OCI-LY7 (cell line): ENCODE measurements at places on chromosomes 12 and 14.

GRCh38 chr12:76544601-76545261 lies 14.8 kb downstream of the OSBPL8 start:
- no peak for DNase-seq

DNA sequence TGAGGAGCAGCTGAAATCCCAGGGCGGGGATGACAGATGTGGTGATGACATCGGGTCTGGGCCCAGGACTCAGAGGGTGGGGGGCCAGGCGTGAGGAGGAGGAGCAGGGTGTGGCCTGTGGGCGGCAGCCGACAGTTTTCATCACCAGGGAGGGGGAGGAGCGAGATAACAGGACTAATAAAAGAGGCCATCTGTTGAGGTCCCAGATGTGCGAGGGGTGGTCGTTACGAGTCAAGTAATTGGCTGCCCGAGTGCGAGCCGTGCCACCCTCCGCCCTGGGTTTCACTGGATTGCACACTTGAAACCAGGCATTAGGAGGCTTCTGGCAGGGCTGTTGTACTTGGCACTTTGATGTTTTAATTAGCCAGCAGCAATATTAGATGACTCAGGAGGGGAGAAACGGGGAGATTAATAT lies 67.2 kb downstream of the NOS1 start:
- DNase-seq: no peak

DNA sequence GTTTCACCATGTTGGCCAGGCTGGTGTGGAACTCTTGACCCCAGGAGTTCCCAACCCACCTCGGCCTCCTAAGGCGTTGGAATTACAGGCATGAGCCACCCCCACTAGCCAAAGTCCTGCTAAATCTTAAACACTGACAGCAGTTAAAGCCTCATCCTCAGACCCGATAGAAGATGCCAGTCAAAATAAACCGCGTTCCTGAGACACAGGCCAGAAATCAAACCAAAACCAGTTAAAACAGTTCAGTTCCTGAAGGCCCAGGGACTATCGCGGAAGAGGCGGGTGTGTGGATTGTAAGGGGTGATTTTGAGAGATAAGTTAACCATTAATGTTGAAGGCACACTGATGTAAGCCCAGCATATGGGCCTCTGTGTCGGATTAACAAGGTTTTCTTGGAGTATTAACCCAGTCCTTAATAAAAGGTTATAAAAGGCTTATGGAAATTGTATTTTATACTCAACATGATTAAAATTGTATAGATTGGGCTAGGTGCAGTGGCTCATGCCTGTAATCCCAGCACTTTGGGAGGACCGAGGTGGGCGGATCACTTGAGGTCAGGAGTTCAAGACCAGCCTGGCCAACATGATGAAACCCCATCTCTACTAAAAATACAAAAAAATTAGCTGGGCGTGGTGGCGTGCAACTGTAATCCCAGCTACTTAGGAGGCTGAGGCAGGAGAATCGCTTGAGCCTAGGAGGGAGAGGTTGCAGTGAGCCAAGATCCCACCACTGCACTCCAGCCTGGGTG lies 18.7 kb upstream of the CDCA4 start:
- DNase-seq: no peak

DNA sequence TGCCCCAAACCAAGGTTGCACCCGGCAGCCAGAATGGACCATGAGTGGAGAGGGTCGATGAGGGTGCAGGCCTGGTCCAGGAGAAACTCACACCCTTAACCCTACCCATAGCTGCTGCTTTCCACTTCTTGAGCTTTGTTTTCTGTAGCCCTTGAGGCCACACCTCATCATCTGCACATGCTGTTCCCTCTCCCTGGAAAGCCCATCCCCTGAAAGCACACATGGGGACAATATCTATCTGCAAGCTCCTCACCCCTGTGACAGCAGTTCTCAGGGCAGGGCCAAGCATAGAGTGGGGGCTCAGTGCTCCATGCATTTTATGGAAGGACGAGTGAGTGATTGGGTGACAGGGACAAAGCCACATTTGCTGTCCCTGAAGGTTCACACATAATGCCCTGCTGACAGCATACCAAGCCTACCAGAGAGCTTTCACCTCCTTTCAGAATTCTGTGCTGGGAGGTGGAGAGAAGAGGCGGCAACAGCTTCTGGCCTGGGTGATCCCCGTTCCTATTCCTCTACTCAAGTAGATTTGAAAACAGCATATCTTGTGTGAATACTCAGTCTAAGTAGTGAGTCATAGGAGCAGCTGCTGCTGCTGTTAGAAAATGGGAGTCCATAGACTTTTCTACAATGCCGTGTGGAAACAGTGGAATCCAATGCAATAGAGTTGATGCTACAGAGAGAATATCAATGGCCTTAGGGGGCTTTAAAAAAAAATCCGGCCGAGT lies 44.6 kb downstream of the SRGAP1 start:
- DNase-seq: no peak

DNA sequence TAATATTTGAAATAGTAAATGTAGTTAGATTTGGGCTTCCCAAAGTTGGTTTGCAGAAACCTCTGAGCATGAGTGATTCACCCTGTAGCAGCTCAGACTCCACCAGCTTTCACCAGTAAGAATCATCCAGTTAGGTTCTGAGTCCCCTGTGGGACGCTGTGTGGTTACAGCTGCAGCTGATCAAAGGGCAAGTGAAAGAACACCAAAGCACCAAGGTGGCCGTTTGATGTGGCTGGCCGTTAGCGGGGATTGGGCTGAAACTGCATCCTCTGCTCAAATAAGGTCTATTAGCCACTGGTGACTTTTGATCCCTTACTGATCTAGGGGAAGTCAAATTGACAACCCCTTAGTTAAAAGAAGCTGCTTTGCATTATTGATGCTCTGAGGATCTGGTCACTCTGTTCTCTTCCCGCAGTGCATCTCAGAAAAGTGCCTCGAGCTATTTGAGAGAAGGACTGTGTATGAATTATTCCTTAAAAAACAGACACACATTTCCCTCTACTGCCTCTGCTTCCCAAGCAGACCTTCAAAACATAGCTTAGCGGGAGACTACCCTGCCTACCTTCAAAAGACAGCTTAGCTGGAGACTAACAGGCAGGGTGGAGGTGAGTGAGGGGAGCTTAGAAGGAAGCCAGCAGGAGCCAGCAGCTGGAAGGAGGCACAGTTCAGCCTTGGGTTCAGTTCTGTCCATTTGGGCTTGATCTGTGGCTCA lies 3.7 kb downstream of the ABHD12B start:
- DNase-seq: peak; percentile 96

- no peak for DNase-seq
These were observed 2.3 kb upstream of the ZNF705A start for GRCh38 chr12:8154526-8154925.

DNA sequence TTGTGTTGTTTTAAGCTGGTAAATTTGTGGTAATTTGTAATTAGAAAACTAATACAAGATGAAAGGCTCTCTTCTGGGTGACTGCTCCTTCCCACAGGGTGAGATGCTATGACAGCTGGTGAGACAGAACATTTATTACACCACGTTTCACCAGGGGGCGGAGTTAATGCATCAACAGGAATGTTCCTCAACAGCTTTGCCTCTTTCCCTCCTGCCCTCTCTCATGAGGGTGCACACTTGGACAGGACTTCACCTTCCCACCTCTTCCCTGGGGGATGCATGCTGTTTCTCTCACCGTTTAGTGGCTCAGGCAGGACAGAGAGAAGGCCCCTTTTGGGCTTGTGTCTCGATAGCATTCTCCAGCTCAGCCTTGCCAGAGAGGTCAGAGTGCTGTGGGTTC lies 13.4 kb upstream of the PPP1R1A start:
- no peak for DNase-seq

GRCh38 chr14:73789989-73790581 lies 61.5 kb upstream of the PTGR2 start:
- DNase-seq: no peak

DNA sequence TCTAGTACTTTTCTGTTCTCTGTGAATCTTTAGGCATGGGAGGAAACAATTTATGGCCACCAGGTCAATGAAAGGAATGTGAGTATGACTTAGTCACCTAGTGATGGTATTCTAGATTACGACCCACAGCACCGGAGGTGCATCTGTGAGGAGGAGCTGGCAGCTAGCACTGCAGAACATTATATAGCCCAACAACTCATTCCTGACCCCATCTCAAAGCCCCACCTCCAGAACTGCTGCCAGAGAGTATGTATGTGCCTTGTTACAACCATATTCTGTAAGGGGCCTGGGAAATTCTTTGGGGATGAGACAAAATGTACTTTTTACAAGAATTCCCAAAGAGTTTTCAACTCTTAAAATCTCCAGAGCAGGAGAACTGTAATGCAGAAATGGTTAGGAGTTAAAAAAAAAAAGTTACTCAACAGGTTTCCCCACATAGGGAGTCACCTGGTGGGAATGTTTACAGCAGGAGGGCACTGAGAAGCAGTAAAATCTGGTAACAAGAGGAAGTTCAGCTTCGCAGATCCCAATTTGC lies 34.9 kb upstream of the CERS5 start:
- no peak for DNase-seq

- peak; percentile 23 for DNase-seq
These were observed 2.2 kb downstream of the BAZ1A start for GRCh38 chr14:34872822-34873588.

GRCh38 chr12:58269476-58269875 lies 328.1 kb downstream of the ATP23 start:
- no peak for DNase-seq

DNA sequence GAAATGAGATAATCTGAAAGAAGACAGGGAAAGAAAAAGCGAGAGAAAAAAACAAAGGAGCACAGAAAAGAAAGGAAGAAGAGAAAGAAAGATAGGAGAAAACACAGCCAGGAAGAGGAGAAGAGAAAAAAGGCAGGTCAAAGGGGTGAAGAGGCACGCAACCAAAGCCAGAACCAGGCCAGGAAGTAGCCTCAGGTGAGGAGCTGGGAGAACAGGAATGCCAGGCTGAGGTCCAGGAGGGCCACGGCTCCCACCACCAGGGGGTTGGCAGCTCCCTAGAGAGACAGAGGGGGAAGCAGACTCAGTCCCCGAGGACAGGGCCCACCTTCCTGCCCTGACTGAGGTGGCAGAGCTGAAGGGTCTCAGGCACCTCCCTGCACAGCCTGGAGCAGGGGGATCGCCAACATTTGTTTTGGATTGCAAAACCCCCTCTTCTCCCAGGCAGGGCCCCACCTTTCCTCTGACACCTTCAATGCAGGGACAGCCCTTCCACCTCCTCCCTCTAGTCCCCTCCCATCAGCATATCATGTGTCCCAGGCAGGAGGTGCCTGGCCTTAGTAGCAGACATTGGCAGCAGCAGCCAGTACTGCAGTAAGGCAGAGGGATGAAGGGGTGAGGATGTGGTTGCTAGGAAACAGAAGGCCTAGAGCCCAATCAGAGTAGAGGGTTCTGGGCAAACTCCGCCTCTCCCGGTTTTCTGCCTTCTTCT lies 2.0 kb upstream of the AP1G2 start:
- DNase-seq: no peak

GRCh38 chr14:44477953-44478352 lies 29.1 kb downstream of the FSCB start:
- no peak for DNase-seq

DNA sequence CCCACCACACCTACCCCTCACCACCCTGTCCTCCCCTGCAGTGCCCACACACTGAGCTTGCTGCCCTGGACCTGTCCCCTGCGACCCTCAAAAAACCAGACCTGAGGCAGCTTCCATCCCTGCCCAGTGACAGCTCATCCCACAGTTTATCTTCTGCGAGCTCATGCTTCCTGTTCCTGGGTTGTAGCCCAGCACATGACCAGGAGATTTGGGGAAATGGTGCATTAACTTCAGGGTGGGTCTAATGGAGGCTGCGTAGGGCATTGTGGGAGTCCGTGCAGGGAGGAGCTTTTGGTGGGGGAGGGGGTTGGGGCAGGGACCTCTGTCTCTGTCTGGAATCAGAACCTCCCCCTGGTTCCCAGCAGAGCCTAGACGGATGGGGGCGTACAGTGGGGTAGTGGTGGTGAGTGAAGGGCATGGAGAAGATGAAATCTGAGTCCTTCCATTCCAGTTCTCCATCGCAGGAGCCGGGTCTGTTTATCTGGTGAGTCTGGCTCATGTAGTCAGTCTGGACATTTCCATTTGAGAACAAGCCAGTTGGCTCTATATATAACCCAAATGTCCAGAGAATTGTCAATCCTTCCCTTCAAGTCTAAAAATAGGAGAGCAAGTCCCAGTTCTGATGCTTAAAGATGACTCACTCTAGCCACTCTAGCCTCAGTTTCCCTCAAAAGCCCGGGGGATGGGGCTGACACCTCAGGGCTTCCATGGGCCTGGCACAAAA lies 270.9 kb downstream of the CACNA1C start:
- DNase-seq: no peak

- DNase-seq: no peak
These were observed 400 bp upstream of the PRIMA1 start for GRCh38 chr14:93788543-93789227.

GRCh38 chr14:79899610-79900009 lies 311.7 kb downstream of the DIO2 start:
- DNase-seq: no peak

DNA sequence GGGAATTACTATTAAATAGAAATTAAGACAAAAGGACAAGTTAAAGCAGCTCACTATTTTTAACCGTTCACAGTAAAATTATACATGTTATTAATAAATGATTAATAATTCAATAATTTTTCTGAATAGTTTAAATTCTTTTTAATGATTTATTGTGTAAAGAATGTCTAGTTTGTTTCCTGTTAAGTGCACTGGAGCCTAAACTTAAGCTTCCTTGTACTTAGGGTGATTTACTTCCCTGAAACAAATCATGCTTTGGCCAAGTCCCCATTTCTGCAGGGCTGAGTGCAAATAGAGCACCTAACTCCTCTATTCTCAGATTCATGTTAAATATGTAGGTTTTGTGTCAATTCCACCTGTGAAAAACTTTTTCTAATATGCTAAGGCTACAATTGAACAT lies 188.9 kb upstream of the PDZRN4 start:
- DNase-seq: no peak

GRCh38 chr12:1873531-1874510 lies 44.6 kb downstream of the CACNA2D4 start:
- no peak for DNase-seq

DNA sequence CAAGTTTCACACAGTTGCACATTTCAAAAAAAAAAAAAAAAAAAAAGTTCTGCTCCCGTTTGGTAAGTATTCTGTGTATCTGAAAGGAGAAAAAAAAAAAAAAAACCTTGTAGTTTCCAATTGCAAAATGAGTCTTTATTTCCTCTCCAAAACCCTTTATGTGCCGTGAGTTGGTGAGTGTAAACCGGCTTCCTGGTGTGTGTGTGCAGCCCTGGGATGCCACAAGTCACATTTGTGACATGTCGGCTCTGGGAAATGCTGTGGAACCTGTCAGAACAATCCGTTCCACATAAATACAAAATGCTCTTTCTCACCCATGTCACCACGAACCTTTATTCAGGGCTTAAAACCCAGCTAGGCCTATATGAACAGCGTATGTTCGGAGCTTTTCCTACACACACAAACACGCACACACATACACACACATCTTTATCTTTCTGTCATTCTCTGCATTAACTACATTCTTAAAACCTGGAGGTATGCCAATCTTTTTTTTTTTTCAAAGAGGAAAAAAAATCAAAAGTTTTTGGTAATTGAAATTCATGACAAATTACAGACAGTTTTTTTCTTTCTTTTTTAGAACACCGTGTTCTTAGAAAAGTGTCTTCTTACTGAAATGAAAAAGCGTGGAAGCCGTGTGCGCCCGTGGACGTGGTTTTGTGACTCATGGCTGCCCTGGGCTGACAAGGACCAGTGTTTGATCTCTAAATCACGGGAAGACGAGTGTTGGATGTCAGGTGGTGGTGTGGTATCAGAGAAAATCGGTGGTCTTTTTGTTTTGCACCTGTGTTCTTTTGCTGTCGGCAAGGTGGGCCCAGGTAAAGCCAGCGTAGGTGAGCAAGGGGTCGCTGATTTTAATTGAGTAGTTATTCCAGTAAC lies 612.0 kb downstream of the VRK1 start:
- no peak for DNase-seq
